ENCODE measurements at places on chromosomes 11 and 22.

DNA sequence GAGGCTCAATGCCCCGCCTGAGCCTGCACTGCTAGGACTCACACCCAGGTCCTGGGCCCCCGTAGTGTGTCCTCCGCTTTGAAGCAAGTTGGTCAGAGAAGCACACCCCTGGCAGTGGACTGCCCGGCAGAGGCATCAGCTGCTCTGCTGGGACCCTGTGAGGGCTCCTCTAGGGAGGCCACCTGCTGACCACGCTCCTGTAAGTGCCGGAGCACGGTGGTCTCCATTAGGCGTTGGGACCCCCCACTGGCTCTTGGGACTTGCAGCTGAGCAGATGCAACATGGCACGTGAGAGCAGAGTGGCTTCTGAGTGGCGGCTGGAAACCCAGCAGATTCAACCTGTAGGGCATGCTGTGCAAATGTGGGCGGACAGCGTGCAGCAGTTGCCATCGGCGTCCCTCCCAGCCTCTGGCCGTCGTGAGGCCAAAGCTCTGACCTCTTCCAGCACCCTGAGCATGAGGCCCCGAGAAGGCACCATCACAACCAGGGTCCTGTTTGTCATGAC is 16.9 kb downstream of the MRGPRG start:
- no peak for DNase-seq

GRCh38 chr11:67415501-67416304 is at the start of gene CARNS1:
TSS of gene CARNS1 (plus strand) at chr11:67415678. CDS start at chr11:67416200, 522 bp downstream.
- no peak for DNase-seq

GRCh38 chr11:36574486-36574885 is 6.7 kb downstream of the RAG1 start:
- no peak for DNase-seq

DNA sequence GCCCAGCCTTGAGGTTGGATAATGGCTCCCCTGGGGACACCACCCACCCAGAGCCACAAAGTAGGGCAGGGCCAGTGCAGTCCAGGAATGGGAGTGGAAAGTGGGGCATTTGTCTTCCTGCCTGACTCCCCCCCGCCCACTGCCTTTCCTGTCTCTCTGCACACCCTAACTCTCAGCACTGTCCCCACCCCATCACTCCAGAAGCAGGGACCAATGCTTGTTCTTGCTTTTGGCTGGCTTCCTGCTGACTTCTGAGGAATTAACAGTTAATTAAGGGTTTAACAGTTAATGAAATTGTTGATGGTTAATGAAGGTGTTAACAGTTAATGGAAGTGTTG is 4.7 kb downstream of the PITPNM1 start:
- no peak for DNase-seq

DNA sequence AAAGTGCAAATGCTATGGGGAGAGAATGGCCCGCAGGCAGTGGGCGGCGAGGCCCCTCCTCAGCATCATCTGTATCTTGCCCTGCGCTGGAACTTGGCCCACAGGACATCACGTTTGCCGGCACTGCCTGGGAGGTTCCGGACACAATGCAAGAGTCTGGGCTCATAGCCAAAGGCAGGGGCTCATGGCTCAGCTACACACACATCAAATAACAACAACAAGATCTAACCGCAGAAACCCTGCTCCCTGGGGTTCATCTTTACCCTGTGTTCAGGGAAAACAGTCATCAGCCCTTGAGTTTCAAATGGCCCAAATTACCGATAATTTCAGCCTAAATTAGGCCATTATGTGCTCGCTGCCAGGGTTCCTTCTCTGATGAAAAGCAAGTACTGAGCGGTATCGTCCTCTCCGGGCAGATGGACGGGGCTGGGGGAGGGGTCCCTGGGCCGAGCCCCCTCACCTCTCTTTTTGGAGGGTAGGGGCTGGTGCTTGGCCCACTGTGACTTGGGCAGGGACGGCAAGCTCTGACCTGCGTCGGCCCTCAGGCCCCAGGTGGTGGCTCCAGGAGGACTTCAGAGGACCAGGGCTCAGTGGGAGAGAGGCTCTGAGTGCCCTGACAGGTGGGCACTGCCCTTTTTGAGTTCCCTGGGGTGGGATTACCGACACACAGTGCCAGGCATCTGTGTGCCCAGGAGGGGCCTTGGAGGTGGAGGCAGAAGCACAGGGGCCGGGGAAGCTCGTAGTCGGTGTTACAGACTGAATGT is 25.0 kb upstream of the GAL start:
- no peak for DNase-seq

GRCh38 chr11:117523680-117524079 is 196.0 kb downstream of the CEP164 start:
- DNase-seq, result no peak

DNA sequence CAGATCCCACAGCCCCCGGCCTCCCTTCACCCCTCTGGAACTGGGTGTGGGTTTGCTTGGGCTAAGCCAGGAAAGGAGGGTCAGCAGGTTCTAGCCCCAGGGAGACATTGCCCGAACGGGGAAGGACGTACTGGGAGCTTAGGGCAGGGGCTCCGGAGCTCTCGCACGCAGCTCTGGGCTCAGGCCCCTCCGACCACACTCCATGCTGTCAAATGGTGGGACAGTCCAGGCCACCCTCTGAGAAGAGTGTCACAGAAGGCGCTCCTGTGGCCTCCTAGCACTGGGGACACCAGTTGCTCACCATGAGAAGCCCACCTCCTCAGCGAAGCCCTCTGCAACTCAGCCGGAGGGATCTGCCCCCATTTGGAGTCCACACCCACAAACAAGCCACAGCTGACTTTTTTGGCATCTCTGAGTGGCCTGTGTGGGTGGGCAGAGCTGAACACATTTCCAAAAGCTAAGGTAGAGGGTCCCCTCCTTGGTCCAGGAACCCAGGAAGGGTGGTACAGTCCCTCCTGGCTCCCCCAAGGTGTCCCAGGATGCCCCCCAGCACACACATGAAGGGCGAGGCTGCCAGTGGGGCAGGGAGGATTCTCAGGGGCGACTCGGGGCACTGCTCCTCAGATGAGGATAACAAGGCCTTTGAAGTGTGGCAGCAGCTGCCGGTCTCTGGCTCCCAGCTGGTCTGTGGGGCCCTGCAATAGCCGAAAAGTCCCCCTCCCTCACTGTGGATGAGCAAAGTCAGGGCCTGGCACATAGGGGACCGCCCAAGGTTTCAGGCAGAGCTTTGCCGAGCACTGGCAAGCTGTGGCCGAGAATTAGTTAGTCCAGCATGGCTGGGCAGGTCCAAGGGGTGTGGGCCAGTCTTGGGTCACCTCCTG is 13.0 kb upstream of the TEF start:
- no peak for DNase-seq

DNA sequence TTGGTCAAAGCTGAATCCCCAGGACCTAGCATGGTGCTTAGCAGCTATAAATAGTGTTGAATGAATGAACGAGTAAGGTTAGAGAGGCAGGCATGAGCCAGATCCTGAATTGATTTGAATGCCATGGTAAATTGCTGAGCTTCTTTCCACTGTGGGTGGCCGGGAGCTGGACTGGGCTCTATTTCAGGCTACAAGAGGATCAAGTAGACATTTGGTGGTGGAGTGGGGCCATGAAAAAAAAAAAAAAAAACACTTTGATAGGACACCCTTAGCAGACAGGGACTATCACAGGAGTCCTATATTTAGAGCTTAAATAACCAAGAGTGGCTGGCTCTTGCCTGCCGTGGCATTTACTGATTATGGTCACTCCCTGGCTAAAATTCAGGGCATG is 77.6 kb downstream of the MIAT start:
- DNase-seq, result no peak

DNA sequence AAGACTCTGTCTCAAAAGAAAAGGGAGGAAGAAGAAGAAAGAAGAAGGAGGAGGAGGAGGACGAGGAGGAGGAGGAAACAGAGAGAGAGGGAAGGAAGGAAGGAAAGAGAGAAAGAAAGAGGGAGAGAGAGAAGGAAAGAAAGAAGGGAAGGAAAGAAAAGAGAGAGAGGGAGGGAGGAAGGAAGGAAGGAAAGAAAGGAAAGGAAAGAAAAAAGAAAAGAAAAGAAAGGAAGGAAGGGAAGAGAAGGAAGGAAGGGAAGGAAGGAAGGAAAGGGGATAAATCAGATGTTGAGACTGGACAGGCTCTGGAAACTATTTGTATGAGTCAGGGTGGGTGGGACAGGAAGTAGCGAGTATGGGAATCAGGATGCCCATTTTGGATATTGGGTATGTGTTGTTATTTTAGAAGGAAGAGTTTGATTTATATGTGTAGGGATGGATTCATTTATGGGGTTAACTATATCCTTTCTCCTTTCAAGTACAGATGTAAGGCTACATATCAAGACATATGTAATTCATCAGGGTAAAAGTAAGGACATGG is 6.0 kb upstream of the RPL3 start:
- DNase-seq, result no peak

GRCh38 chr11:81886406-81887075 is 847.1 kb downstream of the FAM181B start:
- DNase-seq, result no peak

- DNase-seq, result peak; percentile 56
Measured at GRCh38 chr11:120612513-120613263, 101.1 kb downstream of the GRIK4 start.

- DNase-seq, result no peak
Measured at GRCh38 chr11:63709336-63709884, 28.1 kb downstream of the RTN3 start.

- no peak for DNase-seq
Measured at GRCh38 chr22:46055181-46055875, 78.4 kb upstream of the WNT7B start.

GRCh38 chr11:34546511-34547209 is 33.1 kb upstream of the ELF5 start:
- no peak for DNase-seq

GRCh38 chr22:47259990-47260389 is 497.5 kb downstream of the TBC1D22A start:
- no peak for DNase-seq

DNA sequence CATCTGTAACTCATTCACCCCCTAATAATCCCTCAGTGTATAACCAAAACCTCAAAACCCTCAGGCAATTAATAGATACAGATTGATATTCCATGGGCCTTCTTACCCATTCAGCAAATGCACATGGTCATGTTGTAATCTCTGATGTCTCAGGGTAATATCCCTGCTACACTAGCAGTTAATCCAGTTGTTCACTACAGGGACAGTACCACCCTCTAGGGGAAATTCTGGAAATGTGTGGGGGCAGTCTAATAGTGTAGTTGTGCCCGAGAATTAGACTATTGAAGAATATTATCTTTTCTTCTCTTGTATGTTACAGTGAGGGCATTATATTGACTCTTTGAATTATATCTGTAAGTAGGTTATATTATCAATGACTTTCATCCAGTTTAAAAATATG is 175.4 kb downstream of the CWF19L2 start:
- no peak for DNase-seq

DNA sequence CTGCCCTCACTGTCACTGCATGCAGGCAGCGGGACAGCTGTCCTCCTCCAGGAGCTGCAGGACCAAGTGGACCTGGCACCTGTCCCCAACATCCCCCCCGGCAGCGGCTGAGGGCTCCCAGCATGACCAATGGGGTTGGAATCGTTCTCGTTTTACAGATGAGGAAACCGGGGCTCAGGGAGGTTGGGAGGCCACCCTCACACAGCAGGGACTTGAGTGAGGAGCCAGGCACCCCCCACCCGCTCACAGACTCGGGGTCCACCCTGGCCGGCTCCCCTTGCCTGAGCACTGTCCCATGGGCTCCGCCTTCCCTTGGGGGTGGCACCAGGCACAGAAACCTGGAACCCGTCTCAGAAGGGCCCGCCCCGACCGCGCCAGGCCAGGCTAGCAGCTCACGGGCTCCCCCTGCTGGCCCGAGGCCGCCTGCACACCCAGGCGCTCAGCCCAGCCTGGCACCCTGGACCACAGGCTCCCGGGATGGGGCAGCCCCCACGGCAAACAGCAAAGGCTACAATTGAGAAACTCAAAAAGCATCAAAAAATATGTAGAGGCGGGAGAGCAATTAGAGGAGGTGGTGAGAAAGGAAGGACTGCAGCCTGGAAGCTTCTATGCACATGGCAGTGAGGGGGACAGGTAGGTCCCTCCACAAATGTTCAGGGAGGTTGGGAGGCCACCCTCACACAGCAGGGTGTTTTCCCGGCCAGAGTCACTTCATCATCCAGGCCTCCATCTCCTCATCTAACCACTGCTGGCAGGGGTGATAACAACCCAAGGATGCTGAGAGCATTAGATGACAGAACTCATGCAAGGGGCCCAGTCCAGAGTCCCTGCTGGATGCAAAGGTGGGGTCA is 12.8 kb downstream of the MACROD1 start:
- peak; percentile 96 for DNase-seq

- DNase-seq, result no peak
Measured at GRCh38 chr22:24873226-24873625, 67.2 kb downstream of the SGSM1 start.

GRCh38 chr22:19879246-19879570 is 24.5 kb upstream of the GNB1L start:
- peak; percentile 10 for DNase-seq

- no peak for DNase-seq
Measured at GRCh38 chr11:106482917-106483785, 405.7 kb downstream of the AASDHPPT start.

DNA sequence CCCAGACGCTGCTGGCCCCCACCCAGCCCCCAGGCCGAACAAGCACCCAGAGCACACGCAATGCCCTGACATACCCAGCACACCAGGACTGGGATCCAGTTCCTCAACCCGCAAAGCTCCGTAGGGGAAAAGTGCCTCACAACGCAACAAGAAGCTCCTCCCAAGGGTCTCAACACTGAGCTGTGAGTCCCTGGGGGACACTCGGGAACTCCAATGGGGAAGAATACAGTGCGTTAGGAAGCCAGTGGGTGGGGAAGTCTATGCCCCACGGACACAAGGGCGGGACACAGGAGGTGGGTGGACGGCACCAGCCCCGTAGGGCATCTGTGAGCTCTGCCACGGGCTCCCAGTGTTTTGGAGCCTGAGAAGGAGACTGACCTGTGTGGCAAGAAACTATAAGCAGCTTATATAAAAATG is 1.6 kb downstream of the DEAF1 start:
- no peak for DNase-seq

DNA sequence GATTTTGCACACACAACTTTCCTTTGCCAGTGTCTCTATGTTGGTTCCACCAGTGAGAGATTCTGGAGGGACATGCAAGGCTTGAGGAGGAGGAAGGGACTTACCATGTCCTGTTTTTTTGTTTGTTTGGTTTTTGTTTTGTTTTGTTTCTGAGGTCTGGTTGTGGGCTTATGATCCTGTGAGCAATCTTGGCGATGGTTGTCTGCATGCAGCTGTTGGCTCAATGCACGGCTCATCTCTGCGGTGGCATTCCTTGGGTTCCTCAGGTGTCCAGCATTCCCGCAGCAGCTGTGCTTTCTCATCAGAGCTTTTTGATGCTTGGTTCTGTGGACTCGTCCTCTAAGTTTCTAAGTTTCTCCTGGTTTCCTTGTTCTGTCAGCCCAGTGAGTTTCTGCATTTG is 4.8 kb upstream of the NNMT start:
- DNase-seq, result no peak

GRCh38 chr22:47847131-47847890 is 1084.9 kb downstream of the TBC1D22A start:
- no peak for DNase-seq

GRCh38 chr11:114047327-114047726 is 12.2 kb upstream of the ZBTB16 start:
- no peak for DNase-seq

- no peak for DNase-seq
Measured at GRCh38 chr11:75812542-75813040, 2.4 kb upstream of the UVRAG start.

- no peak for DNase-seq
Measured at GRCh38 chr11:38582756-38583155, 1984.7 kb upstream of the RAG2 start.
